GM18507 (cell line): ENCODE measurements at places on chromosomes 5 and 9.

- no peak for DNase-seq
Observed at GRCh38 chr5:67178966-67179365, 17.6 kb downstream of the CD180 start.

- DNase-seq: no peak
Observed at GRCh38 chr5:74105126-74105780, 479.3 kb downstream of the ARHGEF28 start.

DNA sequence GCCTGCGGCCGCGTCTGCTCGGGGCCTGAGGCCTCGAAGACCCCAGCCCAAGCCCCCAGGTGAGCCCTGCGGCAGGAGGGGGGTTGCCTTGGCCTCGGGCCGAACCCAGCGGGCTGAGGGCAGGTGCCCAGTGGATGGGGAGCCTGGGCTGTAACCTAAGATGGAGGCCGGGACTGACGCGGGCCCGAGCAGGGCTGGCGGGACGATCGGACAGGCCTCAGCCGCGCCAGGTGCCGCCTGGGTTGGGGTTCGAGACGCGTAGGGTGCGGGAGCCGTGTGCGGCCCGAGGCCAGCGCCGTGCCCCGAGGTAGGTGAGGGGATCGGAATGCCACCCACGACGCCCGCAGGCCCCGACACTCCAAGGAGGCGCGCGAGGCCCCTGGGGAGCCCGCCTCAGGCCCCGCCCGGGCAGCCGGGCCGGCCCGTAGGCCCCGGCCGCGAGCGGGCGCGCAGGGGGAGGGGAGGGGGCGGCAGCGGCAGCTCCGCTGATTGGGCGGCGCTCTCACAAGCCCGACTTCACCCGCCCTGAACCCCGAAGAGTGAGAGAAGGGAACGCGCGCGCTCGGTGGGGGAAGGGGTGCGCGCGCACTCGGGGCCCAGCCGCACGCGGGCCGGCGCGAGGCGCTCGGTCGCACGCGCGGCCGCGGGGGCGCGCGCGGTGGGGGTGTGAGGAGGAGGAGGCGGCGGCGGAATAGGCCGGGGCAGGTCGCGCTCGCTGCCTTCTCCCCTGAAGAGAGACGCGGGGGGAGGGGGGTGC, at the start of gene NSD1:
TSS of gene NSD1 (plus strand) at position 678 of the 757 bp plus-strand sequence. CDS start 1,331 bp downstream, outside the sequence.
- peak; percentile 82 for DNase-seq

GRCh38 chr5:14762549-14763216, 98.2 kb downstream of the OTULIN start:
- no peak for DNase-seq

- no peak for DNase-seq
Observed at GRCh38 chr9:18190671-18191374, 283.1 kb upstream of the ADAMTSL1 start.

DNA sequence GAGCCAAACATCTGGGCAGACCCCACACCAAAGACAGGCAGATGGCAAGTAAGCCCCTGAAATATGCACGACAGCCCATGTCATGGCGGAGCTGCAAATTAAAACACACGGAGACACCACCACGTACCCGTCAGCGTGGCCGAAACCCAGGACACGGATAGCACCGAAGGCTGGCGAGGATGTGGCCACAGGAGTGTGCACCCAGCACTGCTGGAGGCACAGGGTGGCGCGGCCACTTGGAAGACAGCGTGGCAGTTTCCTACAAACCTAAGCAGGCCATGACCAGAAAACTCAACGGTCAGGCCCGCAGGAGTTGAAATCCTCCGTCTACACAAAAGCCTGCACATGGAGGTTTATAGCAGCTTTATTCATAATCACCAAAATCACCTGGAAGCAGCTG, 12.8 kb downstream of the SLC9A3 start:
- no peak for DNase-seq

DNA sequence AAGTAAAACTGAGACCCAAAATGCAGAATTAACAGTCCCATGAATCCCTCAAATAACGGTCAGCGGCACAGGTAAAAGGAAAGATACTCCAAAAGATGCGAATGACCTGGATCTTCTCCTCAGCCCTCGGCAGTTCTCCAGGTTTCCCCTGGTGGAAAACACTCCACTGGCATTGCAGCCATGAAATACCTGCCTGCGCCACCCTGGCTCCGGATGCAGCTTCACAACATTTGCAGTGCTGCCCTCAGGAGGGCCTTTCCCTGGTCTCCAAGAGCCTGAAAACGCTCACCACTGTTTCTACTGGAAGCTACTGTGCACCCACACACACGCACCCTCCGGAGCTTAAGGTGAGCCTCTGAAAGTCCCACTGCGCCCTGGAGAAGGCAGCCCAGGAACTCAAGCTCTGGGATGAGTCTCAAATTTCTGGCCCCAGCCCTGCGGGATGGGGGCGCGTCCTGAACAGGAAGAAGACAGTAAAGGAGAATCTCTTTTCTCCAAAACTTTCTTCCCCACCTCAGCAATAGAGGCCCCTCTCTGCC, 612 bp downstream of the UGT3A2 start:
- no peak for DNase-seq

DNA sequence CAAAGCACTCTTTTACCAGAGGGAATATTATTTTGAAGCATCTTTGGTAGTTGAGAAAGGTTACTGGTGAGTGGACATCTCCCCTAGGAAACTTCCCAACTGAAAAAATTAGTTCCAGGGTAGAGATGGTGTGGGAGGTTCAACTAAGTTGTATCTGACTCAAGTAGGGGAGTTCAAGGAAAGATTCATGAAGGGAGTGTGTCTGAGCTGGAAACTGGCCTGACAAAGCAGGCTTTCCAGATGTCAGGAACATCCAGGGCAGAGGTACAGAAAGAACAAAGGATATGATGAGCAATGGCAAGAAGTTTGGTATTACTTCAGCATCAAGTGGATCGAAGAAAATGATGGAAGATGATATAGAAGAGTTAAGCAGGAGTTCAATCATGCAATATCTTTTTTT, 458.0 kb upstream of the RIOK2 start:
- no peak for DNase-seq

DNA sequence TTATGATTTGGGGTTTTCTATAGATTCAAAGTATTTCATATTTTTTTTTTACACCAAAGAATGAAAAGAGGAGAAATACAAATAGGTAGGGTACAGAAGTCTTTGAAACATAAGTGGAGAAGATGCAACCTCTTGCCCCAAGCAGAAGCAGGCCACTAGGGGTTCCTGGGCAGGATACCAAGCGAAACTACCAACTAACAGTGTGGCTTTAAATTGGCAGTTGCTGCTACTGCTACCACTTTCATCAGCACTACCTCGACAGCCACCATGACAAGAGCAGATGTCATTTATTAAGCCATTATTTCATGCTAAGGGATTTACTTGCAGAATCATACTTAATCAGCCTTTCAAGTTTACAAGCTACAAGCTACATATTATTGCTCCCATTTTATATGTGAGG, 288.1 kb downstream of the NR3C1 start:
- no peak for DNase-seq

- no peak for DNase-seq
Observed at GRCh38 chr5:133065471-133065870, 13.7 kb downstream of the HSPA4 start.
